ENCODE measurements at places on chromosomes 7 and 10. TPM values are rescaled to one million over a fixed set of nuclear protein-coding genes. Genes with fewer than 3 reads are reported as not detected.

Gene METTL2B
- polyA plus RNA-seq = 12.8 TPM

Gene GAD2
- 0.19 TPM for polyA plus RNA-seq

Gene ARHGEF35
- 11.8 TPM for polyA plus RNA-seq

Gene CALCR
- not detected for polyA plus RNA-seq

Gene SPDYE2B
- polyA plus RNA-seq = not detected

GRCh38 chr7:94656925-94657731, 1.2 kb upstream of the SGCE start:
- DNase-seq = no peak

DNA sequence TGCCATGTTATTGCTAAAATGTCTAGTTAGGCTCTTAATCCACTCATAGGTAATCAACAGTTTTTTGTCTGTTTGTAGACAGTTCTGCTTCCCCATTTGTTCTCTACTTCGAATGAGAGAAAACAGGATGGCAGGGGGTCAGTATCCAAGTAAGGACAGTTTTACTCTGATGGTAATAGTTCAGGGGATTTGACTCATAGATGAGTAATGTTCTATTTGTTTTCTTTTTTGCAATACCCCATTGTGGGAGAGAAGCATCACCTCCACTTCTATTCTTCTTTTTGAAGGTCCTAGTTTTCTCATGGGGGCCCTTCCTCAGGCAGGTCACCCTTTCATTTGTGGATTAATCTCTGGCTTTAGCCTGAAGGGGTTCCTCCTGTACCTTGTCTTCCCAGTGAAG, 13.9 kb downstream of the PCLO start:
- no peak for DNase-seq

DNA sequence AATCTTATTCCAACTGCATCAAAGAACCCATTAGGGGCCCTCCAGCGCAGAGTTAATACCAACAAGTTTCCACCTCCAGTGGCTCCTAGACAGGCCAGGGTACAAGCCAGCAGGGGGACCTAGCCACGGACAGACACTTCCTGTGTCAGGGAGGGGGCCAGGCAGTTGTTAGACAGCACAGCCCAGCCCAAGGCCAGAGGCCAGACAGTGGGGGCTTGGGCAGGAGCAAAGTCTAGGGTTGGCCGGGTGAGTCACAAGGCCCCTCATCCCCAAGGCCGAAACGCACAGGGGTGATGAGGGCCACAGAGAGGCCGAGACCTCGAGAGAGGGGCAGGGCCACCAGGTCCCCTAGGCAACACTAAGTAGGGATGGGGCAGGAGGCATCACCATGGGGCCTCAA, 19.3 kb upstream of the OPTN start:
- no peak for DNase-seq

- DNase-seq = peak; percentile 79
Observed at GRCh38 chr7:30226614-30227268, 57.7 kb upstream of the ZNRF2 start.

DNA sequence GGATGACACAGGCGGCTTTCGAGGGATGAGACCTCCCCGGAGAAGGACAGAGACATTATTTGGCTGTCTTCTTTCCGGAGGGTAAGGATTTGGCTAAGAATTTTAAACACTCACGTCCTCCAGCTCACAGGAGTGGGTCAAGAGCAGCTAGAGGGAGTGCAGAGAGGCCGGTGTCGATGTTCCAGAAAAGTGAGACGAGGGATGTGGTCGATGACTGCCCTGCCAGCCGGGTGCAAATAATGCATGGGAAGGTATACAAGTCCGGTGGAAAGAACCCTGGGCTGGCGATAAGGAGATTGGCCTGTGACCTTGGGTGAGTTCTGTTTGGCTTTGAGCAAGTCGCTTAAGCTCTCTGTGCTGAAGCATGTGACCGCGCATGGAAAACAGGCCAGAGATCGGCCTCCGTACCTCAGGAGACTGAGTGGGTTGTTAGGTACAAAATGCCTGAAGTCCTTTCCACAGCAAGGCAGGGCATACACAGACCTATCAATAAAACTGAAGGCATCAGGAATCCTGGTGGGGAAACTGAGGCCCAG, 149.1 kb downstream of the UBE2H start:
- peak; percentile 48 for DNase-seq

DNA sequence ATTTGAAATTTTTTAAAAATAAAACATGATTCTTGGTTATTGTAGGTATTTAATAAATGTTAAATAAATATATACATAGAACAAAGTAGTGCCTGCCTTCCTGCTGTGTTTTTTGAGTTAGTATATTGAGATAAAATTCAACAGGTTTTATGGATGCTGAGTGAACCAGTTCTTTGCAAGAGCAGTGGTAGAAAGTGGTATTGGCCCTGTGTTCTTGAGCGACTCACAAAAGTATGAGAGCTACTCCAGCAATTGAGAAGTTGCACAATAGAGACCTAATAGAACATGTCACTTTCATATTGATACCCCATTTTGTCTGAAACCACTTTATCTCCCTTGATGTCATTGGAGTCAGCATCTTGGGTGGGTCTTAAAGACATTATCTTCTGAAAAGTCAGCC, 32.6 kb upstream of the GJD4 start:
- DNase-seq = no peak

GRCh38 chr10:101675115-101675514, 19.9 kb downstream of the FBXW4 start:
- DNase-seq = no peak

DNA sequence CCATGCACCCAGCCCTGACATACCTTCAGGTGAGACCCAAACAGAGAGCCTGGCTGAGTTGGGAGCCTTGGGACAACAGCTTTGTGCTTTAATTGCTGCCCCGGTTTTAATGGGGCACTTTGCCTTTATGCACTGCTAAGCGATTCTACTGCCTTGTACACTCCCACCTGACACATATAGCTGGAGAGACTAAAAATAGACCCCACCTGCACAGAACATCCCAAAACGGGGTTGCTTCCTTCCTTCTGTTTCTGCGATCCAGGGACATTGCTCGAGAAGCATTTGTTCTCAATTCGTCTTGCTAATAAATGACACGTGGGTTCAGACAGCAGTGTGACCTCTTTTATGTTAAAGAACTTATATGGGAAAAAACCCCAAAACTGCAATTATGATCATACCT, 258.8 kb upstream of the MYO3A start:
- no peak for DNase-seq

GRCh38 chr10:66780796-66781195, 145.0 kb upstream of the LRRTM3 start:
- no peak for DNase-seq

DNA sequence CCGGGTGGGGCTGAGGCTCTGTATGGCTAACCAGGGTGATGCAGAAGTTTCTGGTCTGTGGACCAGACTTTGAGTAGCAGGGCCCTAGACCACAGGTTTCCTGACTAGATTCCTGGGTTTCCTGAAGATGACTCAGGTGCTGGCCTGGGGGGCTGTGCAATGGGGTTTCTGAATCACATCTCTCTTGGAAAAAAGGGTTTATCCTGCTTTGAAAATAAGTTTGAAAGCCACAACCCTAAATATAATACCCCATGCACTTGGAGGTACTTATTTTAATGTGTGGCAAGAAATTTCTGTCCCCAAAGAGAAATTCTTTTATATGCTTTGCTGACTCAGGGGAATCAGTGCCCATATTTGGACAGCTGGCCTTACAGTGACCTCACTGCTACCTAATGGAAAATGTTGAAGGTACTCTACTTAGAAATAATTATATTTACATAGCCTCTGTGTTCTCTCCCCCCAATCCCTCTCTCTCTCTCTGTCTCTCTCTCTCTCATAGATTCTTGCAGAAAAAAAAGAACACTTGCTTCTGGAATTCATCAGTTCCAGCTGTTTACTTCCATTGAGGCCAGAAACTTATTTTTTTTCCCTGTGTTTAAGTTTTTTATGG, 184.4 kb upstream of the LYZL2 start:
- peak; percentile 72 for DNase-seq

DNA sequence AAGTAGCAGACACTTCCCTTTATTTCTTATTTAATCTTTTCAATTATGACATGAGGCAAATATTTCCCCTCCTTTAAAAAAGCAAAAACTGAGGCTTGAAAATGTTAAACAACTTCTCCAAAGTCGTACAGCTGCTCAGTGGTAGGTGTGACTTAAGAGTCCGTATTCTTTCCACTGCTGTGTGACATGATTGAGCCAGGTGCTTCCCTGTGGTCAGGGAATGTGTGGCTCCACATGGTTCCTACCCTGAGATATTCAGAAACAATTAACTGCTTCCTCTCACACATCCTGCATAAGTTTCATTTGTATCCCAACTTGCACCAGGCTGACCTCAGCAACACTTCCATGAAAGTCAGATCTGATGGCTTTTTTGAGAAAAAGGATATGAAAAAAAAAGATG, 13.6 kb downstream of the OPALIN start:
- DNase-seq = no peak

GRCh38 chr7:20260223-20260622, 43.0 kb upstream of the MACC1 start:
- no peak for DNase-seq

DNA sequence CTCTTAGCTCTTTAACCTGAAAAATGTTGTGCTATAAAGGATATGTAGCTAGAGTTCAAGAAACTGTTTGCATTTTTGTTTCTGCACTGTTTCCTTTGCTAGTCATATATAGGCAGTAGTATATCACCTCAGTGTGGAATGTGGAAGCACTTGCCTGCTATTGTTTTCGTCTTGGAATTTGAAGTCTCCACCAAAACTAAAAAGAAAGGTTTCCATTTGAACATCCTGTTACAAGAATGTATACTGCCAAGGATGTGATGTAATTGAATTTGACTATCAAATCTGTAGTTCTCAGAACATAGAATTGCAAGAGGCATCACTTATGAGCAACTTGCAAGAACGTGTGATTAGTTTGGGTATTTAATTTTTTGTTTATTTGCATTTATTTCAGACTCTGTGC, 51.1 kb upstream of the MEOX2 start:
- no peak for DNase-seq

- DNase-seq = no peak
Observed at GRCh38 chr10:80614576-80615416, 77.1 kb downstream of the SH2D4B start.
